ENCODE measurements at places on chromosomes 1 and 21.

DNA sequence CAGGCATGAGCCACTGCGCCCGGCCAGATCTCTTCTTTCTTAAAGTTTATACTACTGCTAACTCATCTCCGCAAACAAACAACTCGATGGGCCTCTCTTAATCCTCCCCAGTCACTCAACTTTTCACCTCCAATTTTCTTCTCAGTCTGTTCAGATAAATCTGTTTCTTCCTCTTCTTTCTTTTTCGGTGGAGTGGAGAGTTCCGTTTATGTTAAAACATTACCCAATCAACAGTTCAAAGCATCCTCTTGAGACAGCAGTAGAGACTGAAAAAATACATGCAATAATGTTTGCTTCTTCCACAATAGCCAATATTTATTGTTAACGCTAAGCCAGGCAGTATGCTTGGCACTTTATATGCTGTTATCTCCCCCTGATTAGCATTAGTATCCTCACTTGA lies 1.4 kb upstream of the ANKRD13C start:
- no peak for DNase-seq

DNA sequence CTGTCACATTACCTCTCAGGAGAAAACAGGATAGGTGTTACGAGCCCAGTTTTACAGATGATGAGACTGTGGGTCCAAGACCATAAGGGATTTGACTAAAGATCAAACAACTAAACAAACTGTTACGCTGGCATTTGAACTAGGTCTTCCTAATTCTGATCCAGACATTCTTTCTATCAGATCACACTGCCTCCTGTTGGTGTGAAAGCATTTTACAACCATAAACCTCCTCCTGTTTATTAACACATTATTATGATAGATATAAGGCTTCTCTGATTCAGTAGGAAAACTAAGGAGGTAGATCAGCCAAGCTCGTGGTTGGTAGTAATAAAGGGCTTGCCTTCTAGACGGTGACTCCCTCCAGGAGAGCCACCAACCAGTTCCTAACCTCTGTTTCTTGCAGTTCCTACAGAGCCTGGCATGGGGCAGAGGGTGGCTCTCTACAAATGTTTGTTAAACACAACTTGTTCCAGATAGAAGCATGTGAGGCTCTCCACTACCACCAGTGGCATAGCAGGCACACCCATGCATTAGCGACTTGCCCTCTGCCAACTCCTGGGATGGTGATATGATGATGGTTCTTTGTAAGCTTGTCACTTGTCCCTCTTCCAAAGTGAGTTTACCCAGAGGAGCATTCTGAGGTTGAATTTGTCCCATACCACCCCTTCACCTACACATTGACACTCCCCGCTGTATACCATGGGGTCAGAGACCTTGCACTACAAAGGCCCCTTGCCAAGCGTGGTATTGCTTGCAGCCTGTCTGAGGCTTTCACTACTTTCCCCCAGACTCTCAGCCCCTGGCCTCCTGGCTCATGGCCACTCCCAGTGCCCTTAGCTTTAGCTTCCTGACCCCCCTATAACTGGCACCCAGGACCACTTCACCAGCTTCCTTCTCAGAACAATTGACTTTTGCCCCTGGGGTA lies 96.4 kb upstream of the HOOK1 start:
- no peak for DNase-seq

GRCh38 chr1:39348278-39348677 lies 143.2 kb upstream of the BMP8A start:
- DNase-seq, result no peak

DNA sequence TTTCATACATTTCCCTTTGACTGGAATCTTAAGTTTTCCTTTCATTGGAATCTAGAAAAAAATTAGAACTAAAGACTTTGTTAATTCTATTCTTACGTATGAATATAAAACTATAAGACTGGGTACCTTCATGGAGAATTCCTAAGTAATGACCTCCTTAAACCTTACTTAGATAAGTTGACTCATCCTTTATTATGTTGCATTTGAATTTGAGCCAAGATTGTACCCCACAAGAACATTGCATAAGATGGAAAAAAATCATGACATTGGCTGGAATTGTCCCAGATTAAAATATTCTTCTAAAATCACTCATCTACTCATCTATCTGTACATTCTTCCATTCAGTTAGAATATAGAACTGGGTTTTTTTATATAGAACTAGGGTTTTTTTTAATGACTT lies 137.4 kb downstream of the C1orf21 start:
- peak; percentile 45 for DNase-seq

DNA sequence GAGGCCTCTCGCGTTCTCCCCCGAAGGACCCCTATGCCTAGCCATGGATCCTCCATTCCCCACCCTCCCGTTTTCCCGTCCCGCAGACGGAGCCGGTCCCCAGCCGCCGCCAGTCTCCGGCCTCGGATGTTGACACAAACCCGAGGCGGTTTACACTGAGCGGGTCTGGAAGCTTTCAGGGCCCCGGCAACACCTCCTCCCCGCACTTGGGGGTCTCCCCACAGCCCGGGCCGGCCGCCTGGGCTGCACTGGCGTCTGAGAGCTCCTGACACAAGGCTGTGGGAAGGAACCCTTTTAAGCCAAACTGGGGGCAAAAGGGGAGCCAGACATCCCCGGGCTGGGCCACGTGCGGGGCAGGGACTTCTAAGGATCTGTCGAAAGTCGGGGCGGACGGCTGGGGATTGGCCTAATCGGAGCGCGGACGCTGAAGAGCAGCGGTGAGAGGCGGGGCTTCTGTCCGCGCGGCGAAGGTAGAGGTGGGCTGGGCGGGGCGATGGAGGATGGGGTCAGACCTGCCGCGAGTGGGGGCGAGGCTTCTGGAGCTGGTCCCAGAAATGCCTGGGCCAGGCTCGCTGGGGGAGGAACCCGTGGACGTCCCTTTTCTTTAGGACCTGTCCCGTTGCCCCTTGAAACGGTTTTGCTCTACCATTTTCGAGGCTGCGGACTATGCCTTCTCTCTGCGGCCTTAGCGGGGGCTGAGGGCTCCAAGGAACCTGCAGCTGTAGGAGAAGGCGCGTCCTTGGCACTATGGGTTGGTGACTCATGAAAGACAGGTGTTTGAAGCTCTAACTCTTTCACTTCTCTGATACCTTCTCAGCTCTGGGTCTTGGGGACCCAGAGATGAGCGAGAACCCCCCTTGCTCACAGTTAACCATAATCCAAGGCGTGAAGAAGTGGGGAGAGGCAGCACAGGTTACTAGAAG lies 1.2 kb upstream of the HPCAL4 start:
- DNase-seq, result no peak

DNA sequence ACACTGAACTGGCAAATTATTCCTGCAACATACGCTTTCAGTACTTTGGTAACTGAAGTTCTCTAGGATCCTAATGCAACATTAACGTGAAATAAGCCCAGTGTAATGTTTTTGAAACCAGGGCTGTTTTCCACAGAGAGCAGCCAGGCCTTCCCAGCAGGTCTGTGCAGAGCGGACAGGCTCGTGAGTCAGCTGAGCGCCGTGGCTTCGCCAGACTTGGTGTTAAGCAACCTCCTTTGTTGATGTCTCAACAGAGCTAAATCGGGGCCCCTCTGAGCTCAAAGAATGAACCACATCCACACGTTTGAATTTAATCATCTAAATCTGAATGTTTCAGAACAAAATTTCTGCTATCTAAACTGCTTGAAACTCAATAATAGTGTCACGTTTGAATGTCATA lies 181.8 kb upstream of the FMN2 start:
- peak; percentile 74 for DNase-seq

- peak; percentile 17 for DNase-seq
Measured at GRCh38 chr1:78045926-78046778, at the start of gene GIPC2. TSS of gene GIPC2 (plus strand) at chr1:78045966. CDS start at chr1:78046095, 129 bp downstream.

- DNase-seq, result no peak
Measured at GRCh38 chr1:15825800-15826199, 18.4 kb upstream of the UQCRHL start.

DNA sequence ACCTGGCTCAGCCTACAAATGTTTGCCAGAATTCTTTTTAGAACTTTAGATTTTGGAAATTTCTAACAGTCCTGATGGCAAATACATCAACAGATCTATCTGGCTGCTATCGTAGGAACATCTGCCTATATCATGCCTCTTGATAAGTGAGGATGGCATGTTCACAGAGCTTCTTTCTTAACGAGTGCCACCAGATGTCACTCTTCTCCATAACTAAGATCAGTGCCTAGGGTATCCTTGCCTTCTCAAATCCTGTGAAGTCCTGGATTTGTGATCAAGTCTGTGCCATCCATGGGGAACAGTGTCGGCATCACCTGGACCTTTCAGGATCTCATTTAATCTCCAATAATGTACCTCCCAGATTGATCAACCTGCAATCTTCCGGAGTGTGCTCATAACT lies 36.5 kb upstream of the CD5L start:
- DNase-seq, result peak; percentile 36

GRCh38 chr1:211638246-211638645 lies 37.2 kb downstream of the NEK2 start:
- DNase-seq, result no peak

DNA sequence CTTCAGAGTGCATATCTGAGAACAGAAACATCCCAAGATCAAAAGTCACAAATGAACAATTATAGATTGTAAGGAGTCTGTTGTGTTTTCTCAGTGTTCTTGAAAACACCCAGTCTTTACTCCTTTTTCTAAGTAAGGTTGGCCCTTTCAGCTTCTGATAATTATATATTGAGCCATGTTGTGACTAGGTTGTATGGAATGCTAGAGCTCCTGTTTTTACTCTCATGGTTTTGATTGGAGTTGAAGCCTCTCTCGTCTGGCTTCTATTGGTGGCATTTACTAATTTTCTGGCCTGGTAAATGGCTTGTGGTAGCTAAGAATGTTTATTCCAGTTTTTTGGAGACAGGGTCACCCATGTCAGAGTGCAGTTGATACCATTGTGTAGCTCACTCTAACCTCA lies 84.7 kb downstream of the NDUFS5 start:
- peak; percentile 78 for DNase-seq

- no peak for DNase-seq
Measured at GRCh38 chr1:25167269-25168192, 64.8 kb downstream of the SYF2 start.

- no peak for DNase-seq
Measured at GRCh38 chr1:89352421-89352820, 11.4 kb upstream of the GBP6 start.
